HuH-7 (cell line): ENCODE measurements at places on chromosomes 3 and 15.

DNA sequence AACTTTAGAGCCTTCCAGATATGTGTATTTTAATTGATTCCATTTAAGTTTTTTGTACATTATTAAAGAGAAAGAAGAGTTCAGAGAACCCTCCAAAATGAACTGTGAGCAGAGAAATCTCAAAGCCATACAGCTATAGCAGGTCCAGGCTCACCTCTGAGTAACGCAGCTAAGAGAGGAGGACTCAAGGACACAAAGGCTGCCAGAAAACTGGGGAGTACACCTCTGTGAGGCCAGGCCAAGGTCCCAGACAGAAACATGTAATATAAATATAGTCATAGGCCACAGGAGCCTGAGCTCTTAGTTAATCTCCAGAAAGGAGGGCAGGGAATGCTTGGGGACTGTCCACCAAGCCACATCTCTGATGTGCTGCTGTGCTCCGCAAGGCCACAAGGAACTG lies 66.5 kb downstream of the TMEM39A start:
- DNase-seq, result no peak

DNA sequence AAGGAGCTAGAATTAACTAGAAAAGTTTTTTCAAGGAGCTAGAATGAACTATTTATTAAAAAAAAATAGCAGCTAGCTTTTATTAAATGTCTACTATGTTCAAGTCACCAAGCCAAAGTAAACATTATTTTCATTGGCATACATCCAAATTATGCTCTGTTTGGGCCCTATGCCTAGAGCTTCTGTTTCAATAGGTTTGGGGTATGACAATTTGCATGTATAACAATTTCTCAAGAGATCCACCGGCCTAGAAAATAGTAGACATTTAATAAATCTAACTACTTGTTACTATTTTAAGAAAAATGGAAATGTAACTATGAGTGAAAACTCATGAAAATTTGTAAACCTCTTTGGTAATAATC lies 8.0 kb downstream of the GABRR3 start:
- no peak for DNase-seq

GRCh38 chr3:64174328-64174727 lies 50.9 kb downstream of the PRICKLE2 start:
- DNase-seq, result no peak

GRCh38 chr3:194087995-194088855 lies 47.7 kb upstream of the HES1 start:
- no peak for DNase-seq

GRCh38 chr3:58532794-58533220 lies 4.2 kb downstream of the ACOX2 start:
- peak; percentile 48 for DNase-seq

DNA sequence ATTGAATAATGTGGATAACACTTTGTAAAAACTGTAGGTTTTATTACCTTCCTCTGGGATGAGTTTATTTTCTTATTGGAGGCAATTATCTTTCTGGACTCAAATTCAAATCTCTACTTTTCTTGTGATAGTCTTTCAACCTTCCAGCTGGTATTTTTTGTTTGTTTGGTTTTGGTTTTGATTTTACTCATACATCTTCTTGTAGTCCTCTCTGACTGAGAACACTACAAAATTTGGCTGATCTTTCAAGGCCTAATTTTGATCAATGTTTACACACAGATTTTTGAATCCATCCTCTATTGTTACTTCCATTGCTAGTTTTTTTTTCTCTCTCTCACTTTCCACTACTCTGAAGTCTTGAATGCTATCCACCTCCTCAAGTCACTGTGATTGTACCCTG lies 303.8 kb upstream of the NECTIN3 start:
- no peak for DNase-seq

GRCh38 chr15:58452775-58453174 lies 21.0 kb downstream of the LIPC start:
- DNase-seq, result no peak
